ENCODE measurements at places on chromosomes 12 and 14.

DNA sequence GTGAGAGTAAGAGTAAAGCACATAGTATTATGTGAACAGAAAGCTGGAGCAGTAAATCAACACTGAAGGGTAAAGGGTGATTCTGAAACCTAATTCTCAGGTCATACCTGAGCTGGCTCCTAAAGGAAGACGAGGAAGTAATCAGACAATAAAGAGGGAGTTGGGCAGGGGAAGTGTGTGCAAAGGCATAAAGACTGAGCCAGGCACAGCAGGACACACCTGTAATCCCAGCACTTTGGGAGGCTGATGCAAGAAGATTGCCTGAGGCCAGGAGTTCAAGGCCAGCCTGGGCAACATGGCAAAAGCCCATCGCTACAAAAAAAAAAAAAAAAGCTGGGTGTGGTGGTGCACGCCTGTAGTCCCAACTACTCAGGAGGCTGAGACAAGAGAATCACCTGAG is 9.6 kb downstream of the ARF3 start:
- no peak for DNase-seq

DNA sequence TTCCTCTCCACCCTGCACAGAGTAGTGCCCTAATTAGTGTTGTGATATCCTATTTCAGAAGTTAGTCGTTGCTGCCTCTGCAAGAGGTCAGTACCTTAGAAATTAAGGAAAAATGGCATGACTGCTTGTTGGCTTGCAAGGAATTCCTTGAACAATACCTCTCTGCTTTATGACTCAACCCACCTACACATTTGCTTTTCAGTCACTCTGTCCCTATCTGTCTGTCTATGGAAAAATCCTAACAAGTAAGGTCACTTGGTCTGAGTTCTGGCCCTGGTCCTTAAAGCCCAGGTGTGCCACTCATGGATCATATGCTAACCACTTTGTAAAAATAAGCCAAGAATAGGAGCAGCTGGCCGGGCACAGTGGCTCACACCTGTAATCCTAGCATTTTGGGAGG is 116.4 kb upstream of the ATF1 start:
- DNase-seq = peak; percentile 4

GRCh38 chr14:26172396-26172795 is 425.4 kb downstream of the NOVA1 start:
- DNase-seq = no peak

GRCh38 chr12:54221402-54221984 is 32.7 kb upstream of the SMUG1 start:
- DNase-seq = no peak

- DNase-seq = no peak
These were observed 12.1 kb downstream of the FGD6 start for GRCh38 chr12:95205016-95205624.

DNA sequence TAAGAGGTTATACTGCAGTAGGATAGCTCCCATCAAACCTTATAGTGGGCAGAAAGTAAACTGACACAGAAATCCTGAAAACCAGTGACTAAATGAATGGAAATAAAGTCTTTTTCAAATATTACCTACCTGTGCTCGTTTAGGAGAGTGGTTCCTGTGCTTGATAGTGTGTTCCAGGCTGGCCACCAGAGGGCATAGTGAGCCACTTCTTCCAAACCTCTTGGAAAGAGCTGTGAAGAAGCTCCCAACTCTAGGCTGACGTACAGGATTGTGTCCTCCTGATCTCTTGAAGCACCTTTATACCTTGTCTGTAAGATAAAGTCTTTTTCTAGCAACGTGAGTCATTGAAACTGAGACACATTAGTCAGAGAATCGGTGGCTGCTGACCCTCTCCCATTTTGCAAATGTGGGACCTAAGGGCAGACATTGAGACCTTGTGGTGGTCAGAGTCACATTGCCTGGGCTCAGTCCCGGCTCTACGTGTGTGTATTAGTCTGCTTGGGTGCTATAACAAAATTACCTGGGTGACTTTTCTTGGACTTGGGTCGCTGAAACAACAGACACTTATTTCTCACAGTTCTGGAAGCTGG is 17.6 kb downstream of the TDP1 start:
- DNase-seq = peak; percentile 61

Data from HCEC 1CT (cell line).